ENCODE measurements at places on chromosomes 7 and 10. TPM values are rescaled to one million over a fixed set of nuclear protein-coding genes. Genes with fewer than 3 reads are reported as not detected.

SLC35G1 gene
- total RNA-seq: 9.1 TPM

NKX1-2 gene
- 0.03 TPM for total RNA-seq

ABCB4 gene
- not detected for total RNA-seq

TMEM72 gene
- total RNA-seq: not detected

OR2F2 gene
- not detected for total RNA-seq

SLC39A12 gene
- total RNA-seq: not detected

PLXNA4 gene
- total RNA-seq: 0.41 TPM
